Prostate gland (tissue), 2 donors: ENCODE measurements at places on chromosomes 3 and 15. TPM values are rescaled to one million over a fixed set of nuclear protein-coding genes. Genes with fewer than 3 reads are reported as not detected.

The P2RY1 gene
- total RNA-seq, result 33.5 TPM

DNA sequence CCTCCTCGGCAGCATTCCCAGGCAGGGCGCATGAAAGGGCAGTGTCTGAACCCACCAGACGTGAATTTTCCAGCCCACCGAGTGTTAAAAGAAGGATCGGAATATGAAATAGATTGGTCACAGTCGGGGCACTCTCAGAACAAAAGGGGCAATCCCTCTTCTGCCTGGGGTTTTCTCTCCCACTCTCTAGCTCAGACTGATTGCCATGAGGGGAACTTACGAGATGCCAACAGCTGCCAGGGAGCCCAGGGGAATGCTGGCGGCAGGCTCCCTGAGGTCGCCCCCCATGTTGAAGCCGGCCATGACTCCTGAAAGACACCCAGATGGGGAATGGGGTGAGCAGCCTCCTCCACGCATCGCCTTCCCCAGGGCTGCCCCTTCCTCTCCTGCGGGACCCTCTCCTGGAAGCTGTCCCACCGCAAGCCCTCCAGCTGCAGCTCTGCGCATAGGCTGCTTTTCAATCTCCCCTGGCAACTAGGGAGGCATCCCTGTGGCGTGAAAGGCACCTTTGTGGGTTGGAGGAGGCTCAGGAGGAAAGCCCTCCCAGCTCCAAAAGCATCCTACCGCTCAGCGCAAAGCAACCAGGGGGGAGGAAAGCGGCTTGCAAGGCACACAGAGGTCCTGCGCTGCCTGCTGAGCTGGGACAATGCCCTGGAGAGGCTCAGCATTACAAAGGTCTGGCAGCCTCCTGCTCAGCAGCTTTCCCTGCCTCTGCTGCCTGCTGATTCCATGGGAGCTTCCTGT is 64.8 kb upstream of the HEG1 start:
- DNase-seq, result no peak

The CCR5 gene
- total RNA-seq, result 0.55 TPM

The OTOL1 gene
- not detected for total RNA-seq

DNA sequence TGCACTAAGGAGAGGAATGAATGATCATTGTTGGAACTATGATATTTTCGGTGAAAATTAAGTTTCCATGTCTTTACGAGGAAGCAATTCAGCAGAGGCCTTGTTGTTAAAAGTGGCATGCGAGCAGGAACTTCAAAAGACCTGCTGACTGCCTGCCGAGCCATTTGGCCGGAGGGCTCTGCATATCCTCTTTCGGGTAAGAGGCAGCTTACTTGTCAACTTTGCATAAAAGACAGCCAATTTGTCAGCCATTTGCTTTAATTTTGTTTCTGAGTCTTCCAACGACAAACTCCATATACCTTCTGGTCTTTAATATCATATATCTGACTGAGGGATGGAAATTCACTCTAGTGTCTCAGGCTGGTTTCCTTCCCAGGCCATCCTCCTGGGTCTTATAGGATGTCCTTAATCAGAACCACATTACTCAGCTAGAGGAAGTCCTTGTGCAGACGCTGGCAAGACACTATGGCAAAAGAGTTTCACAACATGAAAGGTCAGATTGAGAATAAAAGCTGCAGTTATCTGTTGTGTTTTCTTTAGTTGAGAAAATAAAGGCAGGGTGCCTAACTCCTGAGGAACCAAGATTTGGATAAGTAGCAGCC is 128.7 kb upstream of the WNT5A start:
- no peak for DNase-seq

GRCh38 chr3:23819599-23820360 is 14.0 kb downstream of the UBE2E1 start:
- DNase-seq, result no peak

The UBAP1L gene
- 1.9 TPM for total RNA-seq

The OXTR gene
- total RNA-seq, result 3.5 TPM

The KLF15 gene
- total RNA-seq, result 52.7 TPM

The ADCY5 gene
- total RNA-seq, result 12.9 TPM

The AGBL1 gene
- total RNA-seq, result 0.91 TPM

GRCh38 chr3:37287776-37288175 is 113.4 kb upstream of the LRRFIP2 start:
- DNase-seq, result no peak

The HRG gene
- not detected for total RNA-seq

The COL6A5 gene
- not detected for total RNA-seq

The RETNLB gene
- total RNA-seq, result not detected

DNA sequence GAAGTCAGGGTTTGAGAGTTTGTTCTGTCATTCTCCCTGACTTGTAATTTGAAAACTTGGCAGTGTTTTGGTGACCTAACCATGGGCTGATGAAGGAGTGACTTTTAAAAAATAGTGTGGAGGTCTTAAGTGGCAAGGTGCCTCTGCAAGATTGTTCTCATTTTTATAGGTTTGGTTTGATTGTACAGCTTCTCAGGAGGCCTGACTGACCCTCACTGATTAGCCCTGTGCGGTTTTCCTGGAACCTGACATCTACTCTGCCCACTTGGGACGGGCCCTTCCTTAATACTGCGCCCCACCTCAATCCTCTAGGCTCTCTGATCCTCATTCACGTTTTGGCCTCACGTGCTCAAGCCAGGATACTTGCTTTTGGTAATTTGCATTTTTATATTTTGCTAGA is 2.8 kb downstream of the UBE2E1 start:
- no peak for DNase-seq

DNA sequence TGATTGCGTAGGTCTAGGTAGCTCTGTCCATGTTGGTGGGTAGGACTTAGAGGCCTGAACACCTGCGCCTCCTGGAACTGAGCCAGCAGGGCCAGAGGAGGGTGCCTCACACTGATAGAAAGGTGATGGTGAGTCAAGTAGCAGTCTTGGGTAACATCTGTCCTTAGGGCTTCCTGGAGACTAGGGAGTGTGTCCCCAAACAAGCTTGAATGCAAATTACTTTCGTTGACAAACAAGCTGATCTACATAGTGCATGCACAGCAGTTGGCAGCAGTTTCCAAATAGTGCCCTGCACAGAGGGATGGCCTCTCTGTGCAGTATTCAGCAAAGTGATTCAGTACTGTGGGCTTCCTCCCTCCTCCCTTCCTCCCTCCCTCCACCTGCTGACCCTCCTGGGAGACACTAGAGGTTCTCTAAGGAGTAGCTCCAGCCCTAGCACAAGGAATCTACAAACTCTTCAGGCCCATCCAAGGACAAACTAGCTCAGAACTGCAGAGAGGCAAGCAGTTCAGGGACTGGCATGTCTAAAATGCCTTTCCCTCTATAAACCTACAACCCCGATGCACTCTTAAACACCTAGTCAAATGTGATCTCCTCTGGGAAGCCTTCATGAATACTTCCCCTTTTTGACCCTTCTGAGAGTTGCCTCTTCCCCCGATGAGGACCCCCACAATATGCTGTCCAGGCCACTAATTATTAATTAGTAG is 61.0 kb downstream of the TLE3 start:
- no peak for DNase-seq

The ROPN1 gene
- not detected for total RNA-seq

GRCh38 chr3:152319256-152319655 is 50.5 kb downstream of the MBNL1 start:
- no peak for DNase-seq

The ICE2 gene
- 34.5 TPM for total RNA-seq

DNA sequence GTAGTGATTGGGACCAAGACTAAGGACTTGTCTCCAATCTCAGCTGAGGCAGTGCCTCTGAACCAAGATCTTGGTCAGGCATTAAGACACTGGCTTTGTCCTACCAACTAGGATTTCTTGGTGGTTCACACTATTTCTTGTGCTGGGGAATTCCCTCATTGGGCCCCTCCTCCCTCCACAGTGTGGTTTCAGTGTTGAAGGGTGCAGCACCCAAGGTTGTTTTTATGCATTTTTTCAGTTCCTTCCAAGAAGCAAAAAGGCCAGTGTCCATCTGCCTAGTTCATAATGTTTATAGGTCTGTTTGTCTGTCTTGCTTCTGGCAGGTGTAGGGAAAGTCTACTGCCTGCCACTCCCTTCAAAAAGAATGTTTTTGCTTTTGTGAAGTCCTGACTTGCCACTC is 10.6 kb upstream of the ITPKA start:
- no peak for DNase-seq

GRCh38 chr3:39972508-39972907 is 163.1 kb downstream of the MYRIP start:
- no peak for DNase-seq

- DNase-seq, result no peak
Observed at GRCh38 chr3:196737655-196738054, 2.0 kb upstream of the PAK2 start.

The TICRR gene
- 0.55 TPM for total RNA-seq

DNA sequence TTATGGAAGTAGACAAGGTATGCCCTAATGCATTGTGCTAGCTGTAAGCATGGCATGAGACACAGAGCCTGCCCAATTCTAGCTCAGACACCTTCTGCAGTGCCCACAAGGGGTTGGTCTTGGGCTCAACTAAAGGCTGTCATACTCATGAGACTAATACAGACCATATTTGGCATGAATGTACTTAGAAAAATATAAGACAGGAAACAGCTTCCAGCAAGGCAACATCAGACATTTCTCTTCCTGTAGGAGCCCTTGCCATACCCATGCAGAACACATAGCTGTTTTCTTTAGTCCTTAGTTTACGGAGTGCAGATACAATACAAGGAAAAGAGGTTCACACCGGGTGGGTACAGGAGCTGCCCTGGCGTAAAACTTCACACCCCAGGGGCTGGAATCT is 30.5 kb upstream of the NR1I2 start:
- no peak for DNase-seq

DNA sequence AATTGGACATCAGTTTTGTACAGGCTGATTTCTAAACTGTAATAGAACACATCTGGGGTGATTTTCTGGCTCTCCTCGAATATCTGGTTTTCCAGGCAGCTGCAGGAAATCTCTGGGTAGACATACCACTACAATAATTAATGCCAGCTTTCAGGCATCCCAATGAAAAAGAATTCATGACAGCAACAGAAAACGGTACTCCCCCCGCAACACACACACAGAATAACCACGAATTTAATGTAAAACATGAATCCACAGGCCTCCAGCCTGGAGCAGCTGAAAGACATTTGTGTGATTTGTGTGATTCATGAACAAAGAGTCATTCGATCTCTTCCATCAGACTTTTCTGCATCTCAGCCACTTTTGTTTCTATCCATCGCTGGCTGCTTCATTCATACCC is 262.2 kb downstream of the MAGI1 start:
- no peak for DNase-seq

GRCh38 chr15:79036323-79036722 is 54.3 kb downstream of the RASGRF1 start:
- no peak for DNase-seq

GRCh38 chr3:113966172-113966571 is 18.4 kb downstream of the ZDHHC23 start:
- DNase-seq, result no peak

DNA sequence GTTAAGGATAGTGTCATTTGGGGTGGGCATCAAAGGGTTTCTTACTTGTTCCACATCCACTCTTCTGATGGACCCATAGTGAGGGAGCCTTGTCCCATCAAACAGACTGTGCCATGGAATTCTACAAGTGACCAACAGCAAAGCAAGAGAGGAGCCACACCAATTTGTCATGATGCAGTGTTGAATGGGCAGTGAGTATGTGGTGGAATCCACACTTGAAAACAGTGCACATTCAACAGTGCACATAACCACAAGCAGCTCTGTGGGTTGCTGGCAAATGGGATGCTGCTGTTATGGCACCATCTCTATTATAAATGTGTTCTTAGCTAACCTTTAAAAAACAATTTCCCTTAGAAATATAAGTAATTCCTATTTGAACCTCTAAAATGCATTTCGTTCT is 52.5 kb upstream of the CPNE4 start:
- no peak for DNase-seq

- no peak for DNase-seq
Observed at GRCh38 chr3:191330530-191331048, 263 bp upstream of the UTS2B start.

DNA sequence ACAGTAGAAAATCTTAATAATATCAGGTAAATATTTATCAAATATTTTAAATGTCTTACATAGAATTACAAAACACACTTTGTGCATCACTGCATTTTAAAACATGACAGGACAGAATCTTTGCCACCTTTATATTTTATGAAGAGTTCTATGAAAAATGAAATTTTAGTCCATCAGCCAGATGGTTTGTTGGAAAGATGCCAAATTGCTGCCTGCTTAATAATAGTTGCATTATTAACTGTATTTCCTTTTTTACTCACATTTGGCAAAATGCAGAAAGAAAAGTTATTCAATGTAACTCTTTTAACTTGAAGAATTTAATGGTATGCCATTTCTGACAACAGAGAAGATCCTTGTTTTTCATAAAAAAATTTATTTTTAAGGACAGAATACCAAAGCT is 1271.6 kb downstream of the NSUN3 start:
- no peak for DNase-seq

The DLEC1 gene
- total RNA-seq, result 13.1 TPM
